ENCODE measurements at places on chromosomes 2 and 18.

GRCh38 chr2:38485734-38486133 lies 108.7 kb upstream of the ATL2 start:
- no peak for DNase-seq

- DNase-seq: no peak
Observed at GRCh38 chr18:61679836-61680235, 213.0 kb downstream of the RNF152 start.

- DNase-seq: no peak
Observed at GRCh38 chr2:102006886-102007278, 15.1 kb downstream of the IL1R2 start.

DNA sequence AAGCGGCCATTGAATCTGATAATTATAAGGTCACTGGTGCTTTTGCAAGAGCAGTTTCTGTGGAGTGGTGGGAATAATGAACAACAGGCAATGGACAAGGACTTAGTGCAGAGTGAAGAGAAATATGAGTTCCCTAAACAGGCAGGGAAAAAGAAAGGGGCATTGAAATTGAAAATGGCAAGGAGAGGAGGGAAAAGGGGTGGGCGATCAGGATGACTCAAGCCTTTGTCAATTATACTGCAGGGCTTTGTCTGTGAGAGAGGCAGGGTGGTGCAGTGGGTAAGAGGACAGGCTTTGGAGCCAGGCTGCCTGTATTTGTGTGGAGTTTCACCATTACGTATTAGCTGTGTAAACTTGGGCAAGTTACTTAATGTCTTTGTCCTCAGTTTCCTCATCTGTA lies 29.5 kb upstream of the PAIP2B start:
- no peak for DNase-seq

DNA sequence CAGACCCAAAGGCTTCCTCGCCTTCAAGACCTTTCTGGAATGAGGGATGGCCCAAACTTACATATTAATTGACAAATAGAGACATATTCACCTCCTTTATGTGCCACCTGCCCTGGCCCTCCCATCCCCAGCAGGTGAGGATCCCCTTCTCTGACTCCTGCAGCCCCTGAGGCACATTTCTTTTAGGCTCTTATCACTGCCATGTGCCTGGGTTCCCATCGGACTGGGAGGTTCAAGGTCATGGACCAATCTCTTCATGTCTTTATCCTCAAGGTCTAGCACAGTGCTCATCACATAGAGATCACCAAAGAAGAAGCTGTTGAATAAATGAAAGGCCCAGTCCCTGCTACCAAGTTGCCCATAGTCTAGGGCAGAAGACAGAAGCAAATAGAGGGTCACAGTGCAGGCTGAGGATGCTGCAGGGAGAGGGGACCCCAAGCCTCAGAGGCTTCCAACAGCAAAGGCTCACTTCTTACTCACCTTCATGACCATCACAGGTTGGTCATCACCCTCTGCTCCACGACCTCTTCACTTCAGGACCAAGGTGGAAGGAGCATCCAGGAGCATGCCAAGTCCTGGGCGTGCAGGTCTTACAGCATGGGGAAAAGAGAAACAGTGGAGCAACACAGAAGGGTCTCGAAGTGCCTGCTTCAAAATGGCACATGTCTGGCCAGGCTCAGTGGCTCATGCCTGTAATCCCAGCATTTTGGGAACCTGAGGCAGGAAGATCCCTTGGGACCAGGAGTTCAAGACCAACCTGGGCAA lies 193.9 kb downstream of the SMAD2 start:
- no peak for DNase-seq

DNA sequence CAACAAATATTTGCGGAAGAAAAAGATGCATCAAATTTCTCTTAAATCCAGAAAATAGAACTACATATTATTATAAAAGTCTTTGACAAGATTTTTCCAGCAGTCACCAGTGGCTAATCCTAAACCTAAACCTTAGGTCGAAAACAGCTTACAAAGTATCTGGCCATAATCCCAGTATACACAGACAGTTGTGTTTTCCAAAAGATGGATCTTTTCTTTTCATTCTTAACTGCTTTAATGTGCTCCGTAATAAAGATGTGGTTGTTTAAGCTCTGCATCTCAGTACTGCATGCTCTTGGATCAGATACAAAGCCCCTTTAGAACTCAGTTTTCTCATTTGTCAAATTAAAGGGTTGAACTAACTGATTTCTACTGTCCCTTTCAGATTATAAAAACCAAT lies 247.8 kb downstream of the TXNL1 start:
- no peak for DNase-seq

DNA sequence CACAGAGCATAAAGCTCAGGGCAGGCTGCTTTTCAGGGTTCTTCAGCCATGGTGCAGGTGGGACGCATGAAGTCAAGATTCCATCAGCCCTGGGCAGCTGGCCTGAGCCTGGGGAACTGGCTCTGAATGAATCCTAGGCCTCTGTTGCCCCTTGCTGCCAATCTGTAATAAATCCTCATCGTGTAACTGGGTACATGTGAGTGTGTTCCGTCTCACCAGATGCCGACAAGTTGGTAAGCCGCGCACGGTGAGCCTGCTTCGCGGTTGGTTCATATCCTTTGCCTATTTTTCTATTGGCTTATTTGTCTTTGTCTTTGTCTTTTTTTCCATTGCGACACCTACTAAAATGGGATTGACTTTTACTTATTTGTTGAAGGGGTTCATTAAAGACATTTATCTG lies 27.7 kb downstream of the B3GNT7 start:
- DNase-seq: no peak

GRCh38 chr2:160916300-160916699 lies 243.9 kb upstream of the TANK start:
- no peak for DNase-seq

GRCh38 chr2:36361396-36361795 lies 5.8 kb downstream of the CRIM1 start:
- peak; percentile 26 for DNase-seq

DNA sequence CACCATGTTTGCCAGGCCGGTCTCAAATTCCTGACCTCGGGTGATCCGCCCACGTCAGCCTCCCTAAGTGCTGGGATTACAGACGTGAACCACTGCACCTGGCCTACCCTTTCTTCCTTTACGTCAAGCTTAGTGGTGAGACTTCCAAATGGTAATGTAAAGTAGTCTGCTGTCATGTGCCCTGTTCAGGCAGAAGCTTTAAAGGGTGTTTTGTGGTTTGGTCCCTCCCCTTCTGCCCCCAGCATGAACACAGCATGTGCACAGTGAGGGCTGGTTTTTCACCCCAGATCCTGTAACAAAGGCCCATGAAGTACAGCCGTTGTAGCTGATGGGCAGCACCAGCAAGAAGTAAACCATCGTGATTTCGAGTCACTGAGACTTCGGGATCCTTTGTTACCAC lies 2.7 kb upstream of the DTYMK start:
- DNase-seq: no peak

GRCh38 chr2:204535356-204535755 lies 9.9 kb upstream of the PARD3B start:
- DNase-seq: no peak

GRCh38 chr2:151159109-151159662 lies 102.5 kb downstream of the RBM43 start:
- peak; percentile 3 for DNase-seq

GRCh38 chr2:151262629-151263028 lies 966 bp upstream of the RBM43 start:
- no peak for DNase-seq

- DNase-seq: no peak
Observed at GRCh38 chr2:168234407-168235085, 12.8 kb downstream of the STK39 start.

DNA sequence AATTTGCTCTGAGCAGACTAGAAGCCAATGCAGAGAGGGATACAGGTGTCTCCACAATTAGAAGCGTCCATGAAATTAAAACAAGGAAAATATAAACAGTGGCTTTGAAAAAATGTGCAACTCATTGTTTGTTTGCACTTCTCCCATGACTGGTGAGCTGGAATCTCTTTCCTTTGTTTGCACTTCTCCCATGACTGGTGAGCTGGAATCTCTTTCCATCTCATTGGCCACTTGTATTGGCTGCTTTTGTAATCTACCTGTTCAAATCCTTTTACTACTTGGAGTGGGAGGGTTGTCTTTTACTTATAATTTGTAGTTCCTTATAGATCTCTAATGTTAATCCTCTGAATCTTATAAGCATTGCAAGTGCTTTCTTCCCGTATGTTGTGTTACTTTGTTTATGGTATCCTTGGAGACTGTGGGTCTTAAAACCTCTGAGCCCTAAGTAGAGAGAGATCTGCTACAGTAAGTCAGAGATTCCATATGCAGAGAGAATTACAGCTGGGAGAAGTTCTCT lies 94.1 kb downstream of the RTN4 start:
- peak; percentile 46 for DNase-seq
